ENCODE measurements at places on chromosomes 2 and 18.

- no peak for DNase-seq
Measured at GRCh38 chr2:28702878-28703277, 48.8 kb upstream of the PPP1CB start.

DNA sequence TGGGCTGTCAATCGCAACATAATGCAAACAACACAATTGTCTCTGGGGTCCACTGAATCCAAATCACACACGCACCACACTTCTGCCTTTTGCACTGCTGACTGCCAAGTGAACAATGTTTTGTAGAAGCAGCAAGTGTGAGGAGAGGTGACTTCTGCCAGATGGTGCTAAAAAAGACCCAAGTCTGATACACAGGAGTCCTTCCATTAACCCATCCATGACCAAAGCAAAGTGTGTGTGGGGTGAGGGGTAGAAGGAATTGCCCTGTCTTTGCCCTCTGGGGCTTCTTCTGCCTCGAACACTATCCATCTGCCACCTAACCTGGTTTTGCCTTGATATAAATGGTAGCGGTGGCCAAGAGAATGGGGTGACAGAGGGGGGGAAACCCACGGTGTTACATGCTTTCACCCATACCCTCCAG is 50.0 kb downstream of the C2orf42 start:
- no peak for DNase-seq

DNA sequence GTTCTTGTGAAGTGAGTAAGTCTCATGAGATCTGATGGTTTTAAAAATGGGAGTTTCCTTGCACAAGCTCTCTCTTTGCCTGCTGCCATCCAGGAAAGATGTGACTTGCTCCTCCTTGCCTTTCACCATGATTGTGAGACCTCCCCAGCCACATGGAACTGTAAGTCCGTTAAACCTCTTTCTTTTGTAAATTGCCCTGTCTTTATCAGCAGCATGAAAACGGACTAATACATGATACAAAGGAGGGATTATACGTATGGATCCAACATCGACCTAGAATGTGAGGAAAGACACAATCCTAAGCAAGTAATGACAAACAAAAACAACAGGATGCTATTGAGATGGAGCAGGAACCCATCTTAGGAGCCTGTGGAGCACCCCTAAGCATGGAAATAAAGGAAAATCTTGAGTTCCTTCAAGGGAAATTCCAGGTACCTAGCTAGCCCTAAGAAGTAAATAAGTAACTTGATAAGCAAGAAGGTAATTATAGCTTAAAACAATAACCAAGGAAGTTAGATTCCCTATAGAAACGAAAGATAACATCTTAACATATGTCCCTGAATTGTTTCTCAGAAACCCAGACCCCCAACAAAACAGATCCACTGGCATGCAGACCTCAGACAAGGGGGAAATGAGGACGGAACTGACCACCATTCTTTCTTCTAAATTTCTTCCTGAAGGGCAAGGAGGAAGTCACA is 1.5 kb upstream of the TNFRSF11A start:
- DNase-seq, result no peak

DNA sequence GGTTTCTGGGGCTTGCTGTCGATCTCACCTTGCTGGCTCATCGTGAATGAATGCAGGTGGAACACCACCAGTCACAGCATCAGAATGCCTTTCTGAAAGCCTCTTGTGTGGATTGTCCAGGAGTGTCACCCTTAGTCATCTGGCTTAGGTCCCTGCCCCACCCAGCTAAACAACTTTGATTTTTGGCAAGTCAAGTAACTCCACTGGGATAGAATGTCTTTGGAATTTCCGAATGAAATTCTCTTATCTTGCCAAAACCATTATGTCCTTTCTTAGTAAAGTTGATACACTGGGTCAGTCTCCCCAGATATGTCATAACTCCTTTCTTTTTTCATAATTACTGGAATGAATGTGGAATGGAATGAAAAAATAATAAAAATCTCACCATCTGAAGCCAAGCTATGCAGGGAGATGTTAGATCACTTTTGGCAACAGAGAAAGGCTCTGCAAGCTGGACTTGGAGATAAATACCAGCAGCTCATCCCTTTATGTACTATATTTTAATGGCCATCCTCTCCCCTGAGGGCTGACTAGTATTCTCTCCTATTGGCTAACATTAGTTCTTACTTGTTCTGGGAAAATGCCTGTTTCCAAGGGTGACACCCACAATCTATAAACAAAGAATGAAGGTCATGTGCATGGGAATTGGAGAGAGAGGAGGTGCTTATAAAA is 35.4 kb downstream of the INSIG2 start:
- DNase-seq, result no peak

DNA sequence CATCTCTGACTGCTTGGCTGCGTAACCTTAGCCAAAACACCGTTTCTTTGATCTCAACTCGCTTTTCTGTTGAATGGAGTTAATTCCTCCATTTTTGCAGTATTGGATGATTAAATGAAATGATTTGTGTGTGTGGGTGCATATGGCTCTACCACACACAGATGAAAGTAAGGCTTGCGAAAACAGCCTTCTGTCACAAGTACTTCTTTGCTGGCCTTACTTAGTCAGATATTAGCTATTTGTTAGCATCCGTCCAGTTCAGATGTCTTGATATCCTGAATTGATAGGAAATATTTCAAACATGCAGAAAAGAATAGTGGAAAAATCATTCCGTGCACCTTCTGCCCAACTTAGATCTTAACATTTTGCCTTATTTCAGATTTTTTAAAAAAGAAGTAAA is 21.8 kb downstream of the NCOA1 start:
- no peak for DNase-seq
